ENCODE measurements at places on chromosomes 13 and 19.

- DNase-seq: no peak
Measured at GRCh38 chr13:111145071-111145470, 30.0 kb downstream of the ARHGEF7 start.

GRCh38 chr19:45408121-45408520, 1.7 kb downstream of the POLR1G start:
- peak; percentile 14 for DNase-seq

GRCh38 chr13:48492096-48492440, 40.8 kb downstream of the RCBTB2 start:
- DNase-seq: no peak

GRCh38 chr19:33728141-33728540, 68.5 kb upstream of the KCTD15 start:
- DNase-seq: no peak

DNA sequence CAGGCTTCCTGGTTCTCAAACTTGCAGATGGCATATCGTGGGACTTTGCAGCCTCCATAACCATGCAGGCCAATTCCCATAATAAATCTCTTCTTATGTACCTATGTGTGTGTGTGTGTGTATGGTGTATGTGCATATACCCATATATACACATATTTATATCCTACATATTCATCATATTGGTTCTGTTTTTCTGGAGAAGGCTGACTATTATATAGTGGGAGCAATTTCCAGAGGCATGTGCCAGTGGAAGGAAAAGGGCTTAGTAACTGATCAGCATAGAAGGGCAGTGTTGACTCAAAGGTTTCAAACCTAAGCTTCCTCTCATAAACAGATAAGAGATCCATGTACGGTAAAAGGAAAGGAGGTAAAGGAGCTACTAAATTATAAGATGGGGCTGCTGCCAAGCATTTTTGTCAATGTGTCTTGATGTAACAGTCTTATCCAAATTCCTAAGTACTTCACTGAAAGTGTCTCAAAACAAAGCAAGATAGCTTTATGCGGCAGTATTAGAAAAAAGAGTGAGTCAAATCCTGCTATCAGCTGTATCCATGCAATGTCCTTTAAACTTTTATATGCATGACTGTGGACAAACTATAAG, 432.1 kb downstream of the TBC1D4 start:
- DNase-seq: no peak

DNA sequence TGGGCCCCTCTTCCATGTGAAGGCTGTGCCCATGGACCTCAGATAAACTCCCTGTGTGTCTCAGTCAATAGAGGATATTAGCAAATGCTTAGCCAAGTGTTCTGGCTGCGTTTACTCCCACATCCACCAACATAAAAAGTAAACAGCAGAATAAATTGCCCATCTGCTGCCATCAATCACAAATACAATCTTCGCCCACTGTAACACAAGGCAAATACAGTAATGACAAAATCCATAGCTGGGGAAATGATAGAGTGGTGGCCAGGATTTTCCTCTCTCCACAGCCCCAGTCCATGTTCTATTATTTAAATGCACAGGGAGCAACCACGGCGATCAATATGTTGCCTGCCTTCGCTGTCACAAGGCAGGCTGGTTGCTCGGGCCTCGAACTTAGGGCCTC, 376.5 kb downstream of the UQCRFS1 start:
- no peak for DNase-seq

- no peak for DNase-seq
Measured at GRCh38 chr19:51803519-51803918, 8.6 kb downstream of the FPR3 start.

GRCh38 chr13:20140487-20140886, 20.4 kb downstream of the GJA3 start:
- no peak for DNase-seq

DNA sequence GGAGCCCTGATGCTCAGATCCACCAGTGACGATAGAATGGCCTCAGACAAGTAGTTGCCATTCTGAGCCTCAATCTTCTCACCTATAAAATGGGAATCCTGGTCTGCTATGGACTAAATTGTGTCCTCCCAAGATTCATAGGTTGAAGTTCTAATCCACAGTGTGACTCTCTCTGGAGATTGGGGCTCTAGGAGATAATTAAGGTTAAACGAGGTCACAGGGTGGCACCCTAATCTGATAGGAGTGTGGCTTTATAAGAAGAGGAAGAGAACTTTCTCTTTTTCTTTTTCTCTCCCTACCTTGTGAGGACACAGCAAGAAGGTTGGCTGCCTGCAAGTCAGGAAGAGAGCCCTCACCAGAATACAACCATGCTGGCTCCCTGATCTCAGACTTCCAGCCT, 214.1 kb downstream of the KATNAL1 start:
- no peak for DNase-seq

DNA sequence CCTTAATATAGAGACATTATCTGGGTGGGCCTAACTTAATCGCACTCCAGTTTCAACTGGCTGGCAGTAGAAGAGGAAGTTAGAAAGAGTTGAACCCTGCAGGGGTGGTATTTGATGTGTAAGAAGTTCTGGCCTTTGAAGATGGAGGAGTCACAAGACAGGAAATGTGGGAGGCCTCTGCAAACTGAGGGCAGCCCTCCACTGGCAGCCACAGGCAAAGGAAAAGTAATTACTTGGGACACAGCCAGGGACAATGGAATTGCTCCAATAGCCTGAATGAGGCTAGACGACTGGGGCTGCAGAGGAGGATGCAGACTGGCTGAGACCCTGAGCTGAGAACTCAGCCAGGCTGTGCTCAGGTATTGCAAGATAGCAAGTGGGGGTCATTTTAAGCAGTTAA, 703.3 kb upstream of the ARGLU1 start:
- peak; percentile 55 for DNase-seq

DNA sequence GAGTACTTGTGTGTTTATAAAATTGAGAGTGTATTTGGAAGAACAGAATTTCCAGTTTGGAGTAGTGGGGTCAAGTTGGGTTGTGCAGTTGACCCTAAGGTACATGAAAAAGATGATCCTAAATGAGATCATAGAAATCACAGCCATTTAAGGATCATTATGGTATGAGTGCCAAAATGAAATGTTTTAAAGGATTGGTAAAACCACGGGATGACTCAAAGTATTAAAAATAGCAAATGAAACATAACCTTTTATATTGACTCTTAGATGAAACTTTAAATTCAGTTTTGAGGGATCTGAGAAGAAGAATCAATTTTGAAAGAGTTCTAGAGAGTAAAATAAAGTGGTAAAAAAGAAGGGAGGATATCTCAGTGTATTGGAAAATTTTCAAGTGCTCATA, 773.8 kb downstream of the GPC5 start:
- DNase-seq: no peak

- DNase-seq: no peak
Measured at GRCh38 chr19:40387155-40387554, 2.8 kb downstream of the HIPK4 start.

GRCh38 chr13:31793246-31793645, 53.9 kb downstream of the RXFP2 start:
- no peak for DNase-seq

DNA sequence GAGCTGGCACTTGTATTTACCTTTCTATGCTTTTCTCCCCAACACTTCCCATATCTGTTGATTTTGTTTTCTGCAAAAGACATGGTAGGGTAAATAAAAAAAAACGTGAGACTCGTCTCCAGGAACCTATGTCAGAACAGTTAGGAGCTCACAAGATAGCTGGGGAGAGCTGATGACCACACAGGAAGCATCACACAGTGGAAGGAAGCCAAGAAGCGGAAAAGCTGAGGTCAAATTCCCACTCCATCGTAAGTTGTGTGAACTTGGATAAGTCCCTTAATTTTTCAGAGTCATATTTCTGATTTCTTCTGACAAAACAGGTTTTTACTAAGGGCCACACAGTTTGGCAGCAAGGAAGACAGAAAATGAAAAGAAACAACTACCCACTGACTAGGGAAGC, 199.6 kb downstream of the KLF5 start:
- no peak for DNase-seq

- no peak for DNase-seq
Measured at GRCh38 chr13:50584856-50585580, 258.5 kb downstream of the DLEU7 start.

GRCh38 chr19:40266119-40266518, 19.0 kb downstream of the AKT2 start:
- no peak for DNase-seq

- DNase-seq: no peak
Measured at GRCh38 chr13:94335761-94336526, 143.5 kb downstream of the DCT start.

DNA sequence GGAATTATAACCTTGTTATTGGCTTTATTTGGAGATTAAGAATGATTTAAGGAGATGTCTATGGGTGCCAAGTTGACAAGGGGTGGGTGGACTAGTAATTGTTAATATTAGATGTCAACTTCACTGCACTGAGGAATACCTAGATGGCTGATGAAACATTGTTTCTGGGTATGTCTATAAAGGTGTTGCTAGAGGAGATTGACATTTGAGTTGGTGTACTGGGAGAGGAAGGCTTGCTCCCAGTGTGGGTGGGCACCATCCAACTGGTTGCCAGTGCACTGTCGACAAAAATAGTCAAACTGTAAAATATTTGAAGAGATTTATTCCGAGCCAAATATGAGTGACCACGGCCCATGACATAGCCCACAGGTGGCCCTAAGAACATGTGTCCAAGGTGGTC, 378.8 kb downstream of the NDFIP2 start:
- DNase-seq: no peak

DNA sequence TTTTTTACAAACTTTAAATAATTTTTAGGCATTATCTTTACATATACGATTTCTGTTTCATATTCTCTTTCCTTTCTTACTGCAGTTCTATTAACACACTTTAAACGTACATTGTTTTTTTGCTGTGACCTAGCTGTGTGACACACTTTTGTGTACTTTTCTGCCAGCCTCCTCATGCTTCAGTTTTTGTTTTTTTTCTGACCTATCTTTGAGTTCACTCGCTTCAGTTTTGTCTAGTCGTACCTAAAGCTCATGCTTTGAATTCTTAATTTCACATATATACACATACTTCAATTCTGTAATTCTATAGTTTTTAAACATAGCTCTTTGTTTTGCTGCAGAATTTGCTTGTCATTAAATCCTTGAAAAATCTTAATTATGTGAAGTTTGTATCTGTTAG, 150.4 kb downstream of the PDS5B start:
- no peak for DNase-seq

DNA sequence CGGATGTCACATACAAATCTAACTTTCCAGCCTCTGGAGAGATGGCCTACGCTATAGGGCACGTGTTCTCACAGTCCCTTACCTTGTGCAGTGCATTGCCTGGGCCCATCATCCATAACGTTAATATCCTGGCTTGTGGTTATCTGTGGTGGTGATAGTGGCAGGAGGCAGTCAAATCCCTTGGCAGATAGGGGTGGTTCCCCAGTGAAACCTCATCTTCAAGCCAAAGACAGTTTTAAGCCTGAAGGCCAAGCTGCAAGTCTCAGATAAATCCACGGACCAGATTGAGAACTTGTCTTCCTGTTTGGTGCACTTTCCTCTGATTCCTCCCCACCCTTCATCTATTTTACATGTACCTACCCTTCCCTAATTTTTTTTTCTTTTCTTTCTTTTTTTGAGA, 4.3 kb upstream of the FBXO17 start:
- no peak for DNase-seq

DNA sequence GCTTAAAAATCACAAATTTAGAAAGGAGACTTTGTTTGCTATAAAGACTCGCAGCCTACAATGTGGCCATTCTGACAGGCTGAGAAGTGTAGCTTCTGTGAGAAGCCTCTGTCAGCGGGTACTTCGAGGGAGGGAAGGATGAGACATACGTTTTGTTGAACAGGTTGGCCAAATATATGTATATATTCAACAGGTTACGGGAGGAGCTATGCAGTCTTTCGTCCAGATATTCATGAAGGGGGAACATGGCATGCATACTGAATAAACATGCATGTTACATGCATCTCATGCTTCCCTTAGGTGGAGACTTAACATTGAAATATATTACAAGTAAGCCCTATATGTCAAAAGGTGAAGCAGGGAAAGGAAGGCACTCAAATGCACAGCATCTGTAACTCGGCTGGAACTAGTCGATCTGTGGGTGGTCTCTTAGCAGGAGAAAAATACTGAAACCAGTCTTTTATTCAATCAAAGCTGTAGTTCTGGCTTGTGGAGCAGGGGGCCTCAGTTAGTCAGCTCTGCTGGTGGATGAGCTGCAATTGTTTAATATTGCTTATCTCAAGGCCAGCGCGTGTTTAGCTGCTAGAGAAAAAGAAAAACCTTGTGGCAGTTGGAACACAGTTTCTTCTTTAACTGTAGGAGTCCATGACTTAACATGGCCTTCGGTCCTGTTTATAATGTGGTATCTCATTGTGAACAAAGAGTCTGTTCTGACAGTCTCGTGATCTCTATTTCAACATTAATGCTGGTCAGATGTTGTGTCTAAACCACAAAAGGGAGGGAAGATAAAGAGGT, 94.3 kb downstream of the FAM216B start:
- DNase-seq: no peak

DNA sequence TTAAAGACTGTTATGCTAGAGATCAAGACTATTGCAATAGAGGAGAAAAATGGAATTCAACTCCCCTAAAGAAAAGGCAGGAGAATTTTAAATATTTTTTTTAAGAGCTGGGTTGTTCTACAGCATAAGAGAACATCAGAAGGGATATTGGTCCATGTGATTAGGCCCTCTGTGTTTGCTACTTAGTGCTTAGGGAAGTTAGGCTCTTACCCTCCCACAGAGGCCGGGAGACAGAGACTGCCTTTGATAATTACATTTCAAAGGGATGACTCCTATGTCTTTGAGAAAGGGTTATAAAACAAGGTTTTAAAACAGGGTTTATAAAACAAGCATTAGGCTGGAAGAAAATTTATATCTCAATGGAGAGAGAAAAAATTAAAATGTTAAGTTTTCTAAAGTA, 1248.1 kb upstream of the PCDH20 start:
- no peak for DNase-seq

GRCh38 chr19:14782626-14783409, 4.5 kb upstream of the ADGRE2 start:
- no peak for DNase-seq

DNA sequence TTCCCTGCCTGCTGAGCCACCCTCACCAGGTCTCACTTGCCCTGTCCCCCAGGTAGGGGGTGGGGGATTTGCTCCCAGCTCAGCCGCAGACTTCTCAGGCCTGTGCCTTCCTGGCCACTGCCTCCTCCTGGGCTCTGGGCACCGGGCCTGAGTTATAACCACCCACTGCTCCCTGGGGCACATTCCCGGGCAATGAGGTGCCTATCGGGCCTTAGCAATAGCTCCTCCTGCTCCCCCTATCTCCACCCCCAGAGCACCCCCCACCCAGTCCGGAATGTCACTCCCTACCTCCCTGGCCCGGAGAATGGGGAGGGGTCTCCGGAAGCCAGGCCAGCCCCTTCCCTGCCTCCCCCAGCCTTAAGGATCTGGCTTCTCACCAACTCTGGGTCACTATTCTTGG, at the start of gene KLK5:
Gene KLK5 (minus strand): TSS at position 129 of the 400 bp plus-strand sequence. CDS start 381 bp downstream, outside the sequence.
- no peak for DNase-seq

GRCh38 chr13:111278258-111278657, 42.2 kb upstream of the TEX29 start:
- DNase-seq: no peak

- no peak for DNase-seq
Measured at GRCh38 chr13:27821566-27821965, 29.3 kb downstream of the GSX1 start.

- no peak for DNase-seq
Measured at GRCh38 chr13:100944791-100945345, 270.3 kb upstream of the TMTC4 start.

All from D341Med (cell line).